Transverse colon (tissue), 4 donors: ENCODE measurements at places on chromosomes 6 and 20.

DNA sequence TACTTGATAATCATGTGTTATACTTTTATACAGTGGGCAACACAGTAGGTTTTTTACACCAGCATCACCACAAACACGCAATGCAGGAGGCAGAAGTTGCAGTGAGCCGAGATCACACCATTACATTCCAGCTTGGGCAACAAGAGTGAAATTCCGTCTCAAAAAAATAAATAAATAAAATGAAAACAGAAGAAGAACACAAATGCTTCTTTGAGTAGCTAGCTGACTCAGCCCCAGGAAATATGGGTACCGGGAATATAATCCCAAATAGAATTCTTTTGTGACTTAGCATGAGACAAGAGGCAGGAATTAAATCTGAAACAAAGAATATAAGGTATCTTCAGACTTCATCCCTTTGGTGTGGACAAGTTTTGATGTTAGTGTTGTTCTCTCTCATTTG is 164.2 kb upstream of the ATXN1 start:
- no peak for DNase-seq

- peak; percentile 9 for DNase-seq
These were observed 148.0 kb downstream of the TMEM200A start for GRCh38 chr6:130513770-130514169.

GRCh38 chr6:27383011-27383410 is 5.5 kb upstream of the ZNF391 start:
- DNase-seq = no peak

DNA sequence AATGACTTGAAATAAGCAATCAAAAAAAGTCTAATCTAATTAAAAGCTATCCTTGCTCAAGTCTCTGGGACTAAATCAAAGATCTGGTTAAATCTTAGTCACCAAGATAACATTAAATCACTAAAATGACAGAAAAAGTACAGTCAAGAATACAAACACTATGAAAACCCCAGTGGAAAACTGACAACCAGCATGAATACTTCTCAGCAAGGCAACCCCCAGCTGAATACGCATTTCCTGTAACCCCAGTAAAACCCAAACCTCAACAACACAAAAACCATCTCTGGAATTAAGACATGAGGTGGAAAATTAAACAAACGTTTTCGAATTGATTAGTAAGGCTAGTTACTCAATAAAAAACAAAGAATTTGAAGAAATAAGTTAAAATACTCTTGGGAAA is 23.7 kb upstream of the ZC3H12D start:
- no peak for DNase-seq

GRCh38 chr6:108127826-108128225 is 38.0 kb upstream of the NR2E1 start:
- DNase-seq = no peak

DNA sequence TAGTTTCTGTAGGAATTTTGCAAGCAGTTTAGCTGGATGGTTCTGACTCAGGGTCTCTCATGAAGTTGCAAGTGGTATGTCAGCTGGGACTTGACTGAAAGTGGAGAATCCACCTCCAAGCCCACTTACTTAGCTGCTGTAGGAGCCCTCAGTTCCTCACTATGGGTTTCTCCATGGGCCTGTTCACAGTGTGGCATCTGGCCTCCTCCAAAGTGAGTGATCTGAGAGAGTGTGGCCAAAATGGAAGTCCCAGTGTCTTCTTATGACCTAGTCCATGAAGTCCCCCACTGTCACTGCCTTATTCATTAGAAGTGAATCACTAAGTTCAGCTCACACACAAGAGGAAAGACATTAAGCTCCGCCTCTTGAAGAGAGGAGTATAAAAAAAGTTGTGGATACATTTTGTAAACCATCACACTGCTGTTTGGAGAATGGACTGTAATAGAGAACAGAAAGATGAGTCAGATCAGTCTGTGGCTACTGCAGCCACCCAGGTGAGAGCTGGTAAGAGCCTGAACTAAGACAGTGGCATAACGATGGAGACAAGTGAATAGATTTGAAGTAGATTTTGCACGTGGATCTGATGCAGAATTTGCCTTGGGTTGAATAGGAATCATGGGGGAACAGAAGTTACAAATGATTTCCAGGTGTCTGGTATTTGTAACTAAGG is 4.9 kb upstream of the NELFCD start:
- no peak for DNase-seq

DNA sequence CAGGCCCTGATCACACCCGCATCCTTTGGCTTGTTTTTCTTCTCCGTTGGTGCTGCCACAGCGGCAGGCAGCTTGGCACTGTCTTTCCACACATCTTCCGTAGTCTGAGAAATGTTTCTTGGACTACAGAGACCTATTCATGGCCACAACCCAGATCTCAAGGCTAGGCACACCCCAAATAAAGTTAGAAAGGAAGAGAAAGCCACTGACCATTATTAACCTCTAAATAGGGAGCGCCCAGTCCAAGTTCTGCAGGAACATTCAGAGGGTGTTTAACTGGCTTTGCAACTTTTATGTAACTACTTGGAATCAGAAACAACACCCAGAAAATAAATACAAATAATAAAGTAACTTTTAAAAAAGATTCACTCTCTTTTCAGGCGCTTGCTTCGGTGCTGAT is 124.8 kb upstream of the NEDD9 start:
- DNase-seq = no peak

- DNase-seq = no peak
These were observed 82.2 kb downstream of the ANKRD60 start for GRCh38 chr20:58146081-58146745.

- no peak for DNase-seq
These were observed 127.0 kb upstream of the MAN1A1 start for GRCh38 chr6:119476554-119476953.

DNA sequence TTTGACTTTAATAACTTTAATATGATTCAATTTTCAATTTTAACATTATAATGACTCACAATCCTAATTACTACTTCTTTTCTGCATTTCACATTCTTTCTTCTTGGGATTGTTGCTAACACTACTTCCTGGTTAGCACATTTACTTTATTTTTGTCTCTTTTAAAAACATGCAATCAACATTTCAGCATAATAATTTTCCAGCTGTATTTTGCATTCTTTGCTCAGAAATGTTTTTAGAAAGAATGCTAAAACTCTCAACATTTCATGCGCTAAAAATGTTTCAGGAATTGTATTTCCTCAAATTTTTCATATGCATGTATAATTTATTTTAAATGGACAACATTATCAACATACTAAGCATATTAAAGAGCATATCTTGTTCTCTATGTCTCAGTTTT is 1302.1 kb upstream of the GJE1 start:
- DNase-seq = no peak

GRCh38 chr6:61711849-61712248 is 574.2 kb downstream of the KHDRBS2 start:
- no peak for DNase-seq

- peak; percentile 50 for DNase-seq
These were observed at the start of gene MRAP2 for GRCh38 chr6:84033523-84034451. Gene MRAP2, plus strand, starts transcription at chr6:84033772. Its CDS starts 21,547 bp downstream, at chr6:84055319.

GRCh38 chr6:1761477-1761877 is 151.8 kb downstream of the FOXC1 start:
- DNase-seq = no peak
